ENCODE measurements at places on chromosomes 11 and 22.

DNA sequence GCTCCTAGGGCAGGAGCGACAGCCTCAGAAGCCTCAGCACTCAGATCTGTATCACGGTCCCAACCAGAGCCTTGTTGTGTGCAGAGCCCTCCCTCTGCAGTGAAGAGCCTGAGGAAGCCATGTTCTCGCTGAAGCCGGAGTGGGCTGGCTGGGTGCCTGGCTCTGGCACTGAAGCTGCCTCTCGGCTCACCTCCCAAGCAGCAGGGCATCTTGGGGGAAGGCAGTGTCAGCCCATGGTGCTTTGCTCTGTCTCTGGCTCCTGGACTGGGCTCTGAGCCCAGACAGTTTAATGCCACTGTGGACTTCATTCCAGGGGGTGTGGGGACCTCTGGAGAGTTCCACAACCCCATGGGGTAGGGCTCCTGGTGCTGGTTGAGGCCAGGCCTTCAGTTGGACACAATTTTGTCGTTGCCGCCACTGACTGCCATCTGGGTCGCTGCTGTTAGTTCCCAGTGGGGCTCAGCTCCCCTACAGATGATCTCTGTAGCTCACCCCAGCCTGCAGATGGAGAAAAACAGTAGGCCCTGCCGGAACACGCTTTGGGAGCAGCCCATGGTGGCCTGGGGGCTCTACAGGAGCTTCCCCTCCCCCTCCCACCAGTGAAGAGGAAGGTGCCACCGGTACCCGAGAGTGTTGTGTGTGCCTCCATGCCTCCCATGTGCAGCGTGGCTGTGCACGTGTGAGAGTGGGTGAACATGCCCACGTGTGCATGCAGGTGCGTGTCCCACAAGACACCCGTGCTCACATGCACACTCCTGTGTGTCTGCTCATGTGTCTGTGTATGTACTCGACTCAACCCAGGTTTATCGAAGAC, 86.5 kb upstream of the B3GAT1 start:
- no peak for DNase-seq

DNA sequence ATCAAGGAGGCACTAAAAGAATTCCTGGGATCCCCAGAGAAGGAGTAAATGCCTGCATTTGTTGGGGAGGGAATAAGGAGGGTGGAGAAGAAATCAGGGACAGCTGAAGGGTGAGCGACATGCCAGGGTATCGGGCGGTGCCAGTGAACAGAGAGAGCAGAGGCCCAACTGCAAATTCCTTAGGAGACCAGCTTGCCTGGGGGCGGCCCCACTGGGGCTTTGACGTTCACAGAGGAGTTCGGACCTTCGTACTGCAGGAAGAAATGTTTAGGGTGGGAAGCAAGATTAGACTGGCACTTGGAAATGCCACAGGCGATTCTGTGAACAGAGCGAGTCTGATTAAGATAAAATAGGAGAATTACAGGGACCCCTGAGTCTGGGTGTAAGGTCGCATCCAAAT, 65.1 kb upstream of the FGF3 start:
- no peak for DNase-seq

DNA sequence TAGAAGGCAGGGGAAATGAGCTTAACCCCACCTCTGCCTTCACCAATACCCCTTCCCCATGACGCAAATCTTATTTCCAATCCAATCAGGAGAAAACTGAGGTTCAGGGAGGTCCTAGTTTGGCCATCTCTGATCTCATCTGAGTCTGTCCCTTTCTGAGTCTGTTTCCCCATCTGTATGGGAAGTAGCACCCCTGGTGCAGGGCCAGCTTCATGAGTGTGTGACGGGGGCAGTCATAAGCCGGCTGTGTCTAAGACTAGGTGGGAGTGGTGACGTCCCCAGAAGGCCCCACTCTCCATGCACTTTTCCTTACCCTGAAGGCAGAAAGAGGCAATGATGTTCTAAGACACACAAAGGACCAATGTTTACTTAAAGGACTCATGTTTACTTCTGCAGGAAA, 72.3 kb downstream of the MN1 start:
- no peak for DNase-seq

DNA sequence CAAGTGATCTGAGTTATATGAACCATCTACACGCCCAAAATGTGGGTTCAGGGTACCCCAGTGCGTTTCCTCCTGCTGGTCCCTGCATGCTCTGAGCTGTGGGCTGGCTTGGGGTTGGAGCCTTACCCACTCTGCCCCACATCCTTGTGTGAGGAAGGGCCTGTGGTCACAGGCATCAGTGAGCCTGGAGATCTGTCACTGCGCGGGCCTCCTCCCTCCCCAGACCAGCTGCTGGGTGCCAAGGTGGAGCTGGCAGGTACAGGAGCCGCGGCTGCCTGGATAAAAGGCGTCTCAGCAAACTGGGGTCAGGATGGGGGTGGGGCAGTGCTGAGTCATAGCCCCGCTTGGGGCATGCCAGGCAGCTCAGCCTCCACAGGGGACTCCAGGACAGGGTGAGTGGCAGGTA, 17.9 kb downstream of the GNAZ start:
- DNase-seq, result no peak

- no peak for DNase-seq
These were observed 634 bp downstream of the TIMM8B start for GRCh38 chr11:112085822-112086421.

- DNase-seq, result peak; percentile 78
These were observed 56.1 kb downstream of the AMBRA1 start for GRCh38 chr11:46537537-46538295.

DNA sequence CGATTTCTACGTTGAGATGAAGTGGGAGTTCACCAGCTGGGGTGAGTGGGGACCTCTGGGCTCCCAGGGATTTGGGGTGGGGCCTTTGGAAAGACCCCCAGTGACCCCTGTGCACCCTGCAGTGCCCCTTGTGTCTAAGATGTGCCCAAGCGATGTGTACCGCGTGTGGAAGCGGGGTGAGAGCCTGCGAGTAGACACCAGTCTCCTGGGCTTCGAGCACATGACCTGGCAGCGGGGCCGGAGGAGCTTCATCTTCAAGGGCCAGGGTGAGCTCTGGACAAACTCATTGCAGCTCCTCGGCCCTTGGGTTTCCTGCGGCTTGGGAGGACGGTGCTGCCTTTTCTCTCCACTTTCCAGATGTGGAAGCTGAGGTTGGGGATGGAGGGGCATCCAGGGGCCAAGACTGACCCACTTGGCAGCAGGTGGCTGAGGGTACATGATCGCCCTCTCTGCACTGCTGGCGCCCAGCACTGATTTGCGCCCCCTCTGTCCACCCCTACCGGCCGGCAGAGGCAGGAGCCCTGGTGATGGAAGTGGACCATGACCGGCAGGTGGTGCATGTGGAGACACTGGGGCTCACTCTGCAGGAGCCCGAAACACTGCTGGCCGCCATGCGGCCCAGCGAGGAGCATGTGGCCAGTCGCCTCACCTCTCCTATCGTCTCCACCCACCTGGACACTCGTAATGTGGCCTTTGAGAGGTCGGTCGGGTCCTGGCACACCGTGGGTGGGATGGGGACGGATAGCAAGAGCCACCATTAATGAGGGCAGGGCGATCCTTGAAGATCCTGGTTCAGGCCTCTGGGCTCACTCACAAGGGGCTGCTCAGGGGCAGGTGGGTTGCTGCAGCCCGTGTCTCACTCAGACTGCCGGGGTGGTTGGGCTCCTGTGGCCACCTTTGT, 2.6 kb downstream of the ANKRD13D start:
- DNase-seq, result no peak
